ENCODE measurements at places on chromosomes 7 and 10.

- DNase-seq: no peak
Measured at GRCh38 chr7:55094092-55094690, 75.4 kb downstream of the EGFR start.

DNA sequence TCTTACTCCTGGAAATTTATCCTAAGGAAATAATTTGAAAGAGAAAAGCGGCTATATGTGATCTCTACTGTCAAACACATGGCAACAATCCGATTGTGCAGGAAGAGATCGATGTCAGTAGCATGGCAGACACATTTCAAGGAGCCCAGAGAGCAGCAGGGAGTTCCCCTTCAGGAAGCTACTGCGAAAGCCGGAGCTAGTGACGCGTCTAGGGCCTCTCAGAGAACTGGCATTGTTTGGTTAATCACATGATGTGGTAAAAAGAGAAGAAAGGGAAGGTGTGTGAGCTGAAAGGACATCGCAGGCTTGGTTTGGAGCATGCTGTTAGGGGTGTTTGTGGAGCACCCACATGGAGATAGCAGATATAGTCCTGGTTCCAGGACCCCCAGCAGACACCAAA, 74.9 kb downstream of the BEND7 start:
- peak; percentile 41 for DNase-seq

DNA sequence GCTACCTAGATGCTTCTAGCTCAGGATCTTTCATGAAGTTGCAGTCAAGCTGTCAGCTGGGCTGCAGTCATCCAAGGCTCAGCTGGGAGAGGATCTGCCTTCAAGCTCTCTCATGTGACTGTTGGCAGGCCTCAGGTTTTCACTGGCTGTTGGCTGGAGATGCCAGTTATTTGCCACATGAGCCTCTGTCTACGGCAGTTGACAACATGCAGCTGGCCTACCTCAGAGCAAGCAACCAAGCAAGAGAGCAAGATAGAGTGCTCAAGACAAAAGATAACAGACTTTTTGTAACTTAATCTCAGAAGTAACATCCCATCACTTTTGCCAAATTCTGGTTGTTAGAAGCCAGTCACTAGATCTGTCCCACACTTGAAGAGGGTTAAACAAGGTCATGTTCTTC, 125.8 kb downstream of the TPST1 start:
- no peak for DNase-seq

GRCh38 chr10:102120991-102121738, 997 bp upstream of the LDB1 start:
- DNase-seq: no peak

DNA sequence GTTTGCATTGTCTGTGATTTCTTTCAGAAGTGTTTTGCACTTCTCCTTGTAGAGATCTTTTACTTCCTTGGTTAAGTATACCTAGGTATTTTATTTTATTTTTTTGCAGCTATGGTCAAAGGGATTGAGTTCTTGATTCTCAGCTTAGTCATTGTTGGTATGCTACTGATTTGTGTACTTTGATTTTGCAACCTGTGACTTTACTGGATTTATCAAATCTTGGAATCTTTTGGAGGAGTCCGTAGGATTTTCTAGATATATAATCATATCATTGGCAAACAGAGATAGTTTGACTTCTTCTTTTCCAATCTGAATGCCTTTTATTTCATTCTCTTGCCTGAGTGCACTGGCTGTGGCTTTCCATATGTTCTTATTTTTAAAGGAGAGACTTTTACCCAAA, 41.9 kb downstream of the CCSER2 start:
- no peak for DNase-seq

DNA sequence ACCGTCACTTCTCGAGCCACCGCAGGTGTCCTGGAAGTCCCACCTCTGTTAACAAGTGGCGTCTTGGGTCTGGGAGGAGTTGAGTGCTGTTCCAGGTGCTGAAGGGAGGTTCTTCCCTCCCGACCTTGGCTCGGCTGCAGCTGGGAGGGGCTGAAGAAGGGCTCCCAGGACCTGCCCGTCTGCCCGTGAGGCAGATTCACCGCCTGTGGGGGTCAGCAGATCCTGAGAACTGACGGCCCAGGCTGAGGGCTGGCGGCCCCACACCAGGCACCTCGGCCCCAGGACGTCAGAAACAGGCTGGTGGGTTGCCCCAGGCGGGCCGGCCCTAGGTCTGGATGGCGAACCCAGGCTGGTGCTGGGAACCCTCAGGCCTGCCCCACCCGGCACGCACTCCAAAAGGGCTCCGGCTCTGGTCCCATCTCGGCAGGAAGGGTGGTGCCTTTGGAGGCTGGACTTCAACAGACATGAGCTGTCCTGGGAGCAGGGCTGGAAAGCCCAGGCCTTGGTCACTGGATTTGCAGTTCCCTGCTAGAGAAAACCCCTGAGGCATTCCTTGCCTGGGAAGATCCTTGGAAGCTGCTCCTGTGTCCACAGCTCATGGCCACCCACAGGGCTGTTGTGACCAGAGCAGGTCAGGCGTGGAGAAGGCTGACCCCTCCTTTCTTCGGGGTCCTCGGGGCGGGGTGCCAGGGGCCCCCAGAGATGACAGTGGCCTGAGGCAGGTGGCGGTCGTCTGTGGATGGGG, 42.6 kb upstream of the CFAP46 start:
- DNase-seq: no peak

- DNase-seq: peak; percentile 99
Measured at GRCh38 chr10:73413528-73414229, at the start of gene ANXA7. TSS of gene ANXA7 (minus strand) at chr10:73414058. CDS start at chr10:73400856, 13,202 bp downstream.

DNA sequence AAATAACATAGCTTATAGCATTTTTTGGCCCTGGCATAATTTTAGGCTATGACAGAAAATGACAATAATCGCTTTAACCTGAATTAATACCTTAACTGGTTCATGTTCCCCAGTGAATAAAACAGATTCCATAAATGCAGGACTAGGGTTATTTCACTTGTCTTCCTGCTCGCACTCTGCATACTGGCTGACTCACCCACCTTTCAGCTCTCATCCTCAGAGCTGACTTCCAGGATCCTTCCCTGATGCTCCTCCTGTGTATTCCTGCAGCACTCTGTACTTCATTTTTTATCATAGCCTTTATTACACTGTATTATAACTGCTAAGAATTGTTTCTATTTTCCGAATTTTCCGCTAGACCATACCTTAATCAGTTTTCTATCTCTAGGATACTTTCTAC, 123.7 kb downstream of the AVL9 start:
- DNase-seq: no peak

DNA sequence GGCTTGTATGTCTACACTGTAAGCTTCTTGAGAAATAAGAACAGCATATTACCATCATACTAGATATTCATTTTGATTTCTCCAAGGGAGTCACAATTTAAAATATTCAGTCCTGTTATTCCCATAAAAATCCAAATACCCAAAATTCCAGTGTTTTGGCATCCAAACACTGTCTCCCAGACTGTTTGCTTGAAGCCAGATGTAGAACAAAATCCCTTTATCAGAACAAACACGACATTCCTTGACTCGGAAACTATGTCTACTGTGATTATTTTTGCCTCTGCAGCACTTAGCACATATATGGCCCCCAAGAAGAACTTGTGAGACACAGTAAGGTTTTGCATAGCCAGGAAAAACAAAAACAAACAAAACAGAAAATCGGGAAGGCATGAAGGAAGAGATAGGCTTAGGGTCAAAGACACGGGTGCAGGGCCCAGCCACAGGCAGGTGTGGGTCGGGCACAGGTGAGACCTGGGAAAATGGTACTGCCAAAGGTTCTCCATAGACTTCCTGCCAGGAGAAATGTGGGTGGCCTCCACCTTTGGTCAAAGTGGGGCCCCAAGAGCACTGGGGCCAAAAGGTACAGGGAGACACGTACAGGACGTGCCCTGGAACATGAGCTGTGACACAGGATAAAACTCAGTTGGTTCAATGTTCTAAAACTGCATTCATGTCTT, 36.5 kb downstream of the CPXM2 start:
- DNase-seq: no peak

Data from GM10248 (cell line).